ENCODE measurements at places on chromosomes 3 and 15. TPM values are rescaled to one million over a fixed set of nuclear protein-coding genes. Genes with fewer than 3 reads are reported as not detected.

DNA sequence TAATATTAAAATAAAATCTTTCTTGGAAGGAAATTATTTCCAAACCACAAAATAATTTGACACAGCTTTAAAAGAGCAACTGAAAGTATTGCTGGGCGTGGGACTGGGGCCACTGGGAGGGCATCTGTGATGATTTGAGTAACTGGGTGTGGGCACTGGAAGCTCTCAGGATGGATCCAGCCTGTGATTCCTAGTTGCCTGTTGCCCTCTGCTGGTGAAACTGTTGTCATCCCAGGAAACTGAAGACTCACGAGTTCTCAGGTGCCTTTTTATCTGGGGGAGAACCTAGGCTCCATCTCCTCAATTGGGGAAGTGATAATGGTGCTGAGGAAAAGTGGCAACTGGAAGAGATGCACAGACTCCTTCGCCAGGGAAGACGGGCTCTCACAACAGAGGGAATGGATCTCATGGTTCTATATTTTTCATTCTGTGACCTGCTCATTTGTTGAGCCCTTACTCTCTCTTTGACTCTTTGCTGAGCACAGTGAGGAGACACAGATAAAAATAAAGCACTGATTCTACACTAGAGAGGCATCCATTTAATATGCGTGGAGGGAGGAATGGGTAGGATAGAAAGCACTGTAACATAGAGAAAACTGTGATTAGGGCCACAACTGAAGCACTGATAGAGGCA lies 61.6 kb downstream of the TPRG1 start:
- DNase-seq: peak; percentile 19

DNA sequence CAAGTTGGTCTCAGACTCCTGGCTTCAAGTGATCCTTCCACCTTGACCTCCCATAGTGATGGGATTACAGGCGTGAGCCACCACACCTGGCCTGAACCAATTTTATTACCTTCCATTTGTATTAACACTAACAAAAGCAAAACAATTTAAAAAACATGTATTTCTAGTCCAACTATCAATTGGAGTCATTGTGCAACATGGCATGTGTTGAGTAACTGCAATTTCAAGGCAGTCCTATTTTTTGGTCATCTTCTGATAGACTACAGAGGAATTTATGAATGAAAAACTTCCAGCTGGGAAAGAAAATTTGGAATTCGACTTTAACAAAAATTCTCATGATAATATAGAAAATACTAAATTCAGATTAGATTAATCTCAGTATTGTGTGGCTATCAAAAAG lies 16.8 kb downstream of the SPTSSB start:
- no peak for DNase-seq

GRCh38 chr3:9231471-9231870 lies 18.0 kb downstream of the SRGAP3 start:
- DNase-seq: no peak

DNA sequence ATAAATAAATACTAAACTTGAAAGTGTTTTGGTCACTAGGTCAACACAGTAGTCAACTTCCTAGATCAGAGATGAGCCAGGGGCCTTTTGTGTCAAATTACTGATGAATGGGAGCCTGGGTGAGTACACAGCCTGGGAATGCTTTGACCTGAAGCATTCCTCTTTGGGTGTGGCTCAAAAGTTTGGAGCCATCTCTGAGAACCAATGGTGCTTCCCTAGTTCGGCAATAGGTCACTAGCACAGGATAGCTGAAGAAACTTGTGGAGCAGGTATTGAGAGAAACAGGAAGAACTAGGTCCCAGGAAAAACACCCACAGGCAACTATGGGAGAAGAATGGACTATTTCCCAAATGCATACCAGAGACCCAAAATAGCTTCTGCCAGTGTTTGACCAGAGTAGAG lies 56.6 kb upstream of the PLXND1 start:
- no peak for DNase-seq

DNA sequence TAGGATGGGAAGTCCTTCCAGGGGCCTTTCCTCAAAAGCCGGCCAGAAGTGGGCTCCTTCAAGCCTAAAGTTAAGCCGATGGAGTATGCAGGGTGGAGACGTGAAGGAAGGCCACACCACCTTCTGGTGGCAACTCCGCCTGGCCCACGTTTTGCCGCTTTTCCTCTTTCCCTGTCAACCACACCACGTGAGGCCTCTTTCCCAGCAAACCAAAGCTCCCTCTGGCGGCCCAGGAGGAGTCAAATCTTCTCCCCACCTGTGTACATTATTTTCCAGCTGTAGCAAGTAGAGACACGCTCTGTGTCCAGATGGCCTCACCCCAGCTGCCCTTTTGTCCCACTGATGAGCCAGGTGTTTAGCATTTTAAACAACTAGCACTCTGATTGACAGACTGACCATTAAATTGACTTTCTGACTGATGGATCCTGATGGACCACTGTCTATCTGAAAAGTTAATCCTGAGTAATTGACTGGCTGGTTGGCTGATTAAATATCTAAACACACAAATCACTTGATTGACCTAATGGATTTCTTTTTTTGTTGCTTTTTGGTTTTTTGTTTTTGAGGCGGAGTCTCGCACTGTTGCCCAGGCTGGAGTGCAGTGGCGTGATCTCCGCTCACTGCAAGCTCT lies 59.6 kb upstream of the ZBTB38 start:
- DNase-seq: peak; percentile 81

DNA sequence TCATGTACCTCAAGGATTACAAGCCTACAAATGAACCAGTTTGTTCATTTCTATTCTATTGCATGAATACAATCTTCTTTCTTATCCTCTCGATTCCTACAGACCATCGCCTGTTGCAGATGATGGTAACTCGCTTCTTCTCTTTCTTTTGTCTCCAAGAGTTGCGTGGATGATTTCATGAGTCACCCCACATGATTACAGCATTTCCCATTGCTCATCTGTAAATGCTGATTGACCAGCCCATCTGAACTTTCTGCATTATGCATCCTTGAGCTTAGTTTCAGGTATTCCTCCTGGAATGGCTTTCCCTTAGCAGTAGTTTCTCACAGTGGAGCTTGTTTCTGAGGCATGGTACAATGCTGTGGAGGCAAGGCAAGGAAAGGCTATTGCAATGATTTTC lies 109.6 kb upstream of the TOPAZ1 start:
- no peak for DNase-seq

GRCh38 chr3:18580268-18580667 lies 155.1 kb upstream of the SATB1 start:
- no peak for DNase-seq

SPINK8 gene
- not detected for total RNA-seq

DNA sequence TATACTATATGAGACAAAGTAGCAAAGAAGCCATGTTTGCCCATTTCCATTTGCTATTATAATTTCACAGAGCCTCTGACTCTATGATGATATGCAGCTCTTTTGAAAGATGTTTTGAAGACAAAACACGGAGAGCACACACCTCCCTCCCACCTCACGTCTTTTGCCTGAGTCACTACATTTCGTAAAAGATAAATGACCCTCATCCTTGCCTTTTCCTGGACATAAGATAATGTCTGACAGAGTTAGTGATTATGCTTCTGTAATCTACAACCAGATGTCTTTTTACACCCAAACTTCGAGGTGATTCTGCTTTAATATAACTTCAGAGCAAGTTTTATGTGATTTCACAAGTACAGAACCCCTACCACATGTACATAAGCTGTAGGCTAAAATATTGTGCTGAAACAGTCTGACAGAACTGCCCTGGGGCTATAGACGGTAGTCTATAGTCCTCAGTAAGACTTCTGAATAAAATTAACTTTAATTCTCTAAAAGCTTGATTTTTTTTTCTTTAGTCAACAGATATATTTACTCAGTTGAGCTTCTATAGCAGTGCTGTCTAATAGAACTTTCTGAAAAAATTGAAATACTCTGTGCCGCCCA lies 99.9 kb downstream of the CD200R1L start:
- no peak for DNase-seq

- DNase-seq: no peak
Measured at GRCh38 chr15:70245932-70246622, 148.4 kb upstream of the TLE3 start.

DNA sequence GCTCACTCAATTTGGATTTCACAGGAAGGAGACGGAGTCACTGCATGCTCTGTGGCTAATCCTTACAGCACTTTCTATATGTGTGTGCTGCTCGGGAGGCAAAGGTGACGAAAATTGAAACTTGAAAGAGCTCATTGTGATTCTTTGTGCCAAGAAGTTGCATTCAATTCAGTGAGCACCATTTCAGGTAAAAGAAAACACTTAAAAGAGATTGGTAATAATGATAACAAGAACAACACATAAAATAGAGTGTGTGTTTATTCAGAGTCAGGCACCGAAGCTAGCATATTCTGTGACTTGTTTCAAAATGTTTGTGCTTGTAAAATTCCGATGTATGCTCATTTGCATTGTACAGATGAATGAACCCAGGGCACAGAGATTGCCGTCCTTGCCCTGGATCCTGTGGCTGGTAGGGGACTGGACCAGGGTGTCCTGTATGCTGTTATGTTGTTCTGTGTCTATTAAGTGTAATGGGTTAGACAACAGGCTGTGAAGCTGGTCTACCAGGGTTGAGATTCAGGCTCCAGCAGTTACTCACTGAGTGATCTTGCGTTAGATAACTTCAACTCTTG lies 193.3 kb upstream of the PROK2 start:
- no peak for DNase-seq

DNA sequence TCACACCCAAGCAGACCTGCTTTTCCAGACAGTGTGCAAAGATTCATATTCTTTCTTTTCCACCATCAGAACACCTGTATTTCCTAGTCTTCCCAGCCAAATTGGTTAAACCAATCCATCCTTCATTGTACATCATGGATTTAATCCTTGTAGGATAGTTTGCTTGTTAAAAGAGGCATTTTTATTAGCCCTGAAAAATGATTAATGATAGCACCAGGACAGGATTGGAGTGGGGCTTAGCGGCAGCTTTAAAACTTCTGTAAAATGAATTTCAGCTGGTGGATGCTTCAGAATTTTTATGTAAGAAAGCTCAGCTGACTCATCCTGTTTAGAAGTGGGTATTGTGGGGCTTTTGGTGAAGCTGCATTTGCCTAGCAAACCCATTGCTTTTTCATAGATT lies 36.1 kb upstream of the ARHGEF26 start:
- no peak for DNase-seq

RAB6B gene
- total RNA-seq: 0.12 TPM

CCR3 gene
- total RNA-seq: not detected

CHL1 gene
- total RNA-seq: 0.13 TPM

CCDC13 gene
- 2.5 TPM for total RNA-seq

PLA2G4F gene
- not detected for total RNA-seq

DNA sequence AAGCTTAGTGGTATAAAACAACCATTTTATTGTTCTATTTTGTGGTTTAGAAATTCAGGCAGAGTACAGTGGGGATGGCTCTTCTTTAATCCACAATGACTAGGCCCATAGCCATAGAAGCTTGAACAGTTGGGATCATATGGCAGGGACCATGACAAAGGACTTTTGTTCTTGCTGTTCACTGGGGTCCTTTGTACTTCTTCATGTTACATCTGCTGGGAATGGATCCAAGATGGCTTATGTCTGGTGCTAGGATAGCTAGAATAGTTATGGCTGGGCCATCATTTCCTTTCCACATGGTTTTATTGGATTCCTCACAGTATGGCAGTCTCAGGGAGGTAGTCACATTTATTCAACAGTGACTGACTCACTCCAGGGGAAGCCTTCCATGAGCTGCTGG lies 427.9 kb upstream of the AGTR1 start:
- no peak for DNase-seq

ARID3B gene
- 2.4 TPM for total RNA-seq

DNA sequence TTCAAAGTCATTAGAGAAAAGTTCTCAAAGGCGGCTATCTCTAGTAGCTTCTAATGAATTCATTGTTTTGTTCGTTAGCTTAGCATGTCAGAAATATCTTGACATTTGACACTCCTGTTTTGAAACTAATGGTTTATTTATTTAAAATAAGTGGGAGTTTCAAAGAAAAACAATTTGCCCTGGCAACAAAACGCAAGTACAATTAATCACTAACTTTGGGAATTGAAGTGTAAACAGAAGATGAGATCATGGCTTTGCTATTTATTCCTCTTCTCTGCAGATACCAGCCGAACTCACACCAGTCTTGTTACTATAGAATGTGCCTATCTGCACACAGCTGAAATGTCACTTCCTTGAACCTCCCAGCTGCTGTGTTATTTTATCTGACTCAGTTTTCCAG lies 27.5 kb downstream of the MASP1 start:
- no peak for DNase-seq

- DNase-seq: no peak
Measured at GRCh38 chr3:45628746-45629145, 34.2 kb downstream of the LIMD1 start.

GREM1 gene
- 2.4 TPM for total RNA-seq

- peak; percentile 94 for DNase-seq
Measured at GRCh38 chr15:55408012-55408928, at the start of the genes CCPG1 and PIERCE2. Gene CCPG1, minus strand, starts transcription at chr15:55408359. Its CDS starts 18,935 bp downstream, at chr15:55389424. Gene PIERCE2, plus strand, starts transcription at chr15:55408495. Its CDS starts 274 bp downstream, at chr15:55408769.

- peak; percentile 29 for DNase-seq
Measured at GRCh38 chr3:38115645-38116427, 21.1 kb downstream of the ACAA1 start.

GRCh38 chr3:57060089-57060821 lies at the start of gene SPATA12:
Gene SPATA12, plus strand, starts transcription at chr3:57060664. Its CDS starts 13,031 bp downstream, at chr3:57073695.
- DNase-seq: peak; percentile 54

- DNase-seq: no peak
Measured at GRCh38 chr3:185778094-185778493, 46.7 kb downstream of the IGF2BP2 start.

- no peak for DNase-seq
Measured at GRCh38 chr3:43753741-43754715, 63.3 kb downstream of the ABHD5 start.
